Activated T-cell treated with anti-CD3 and anti-CD28 coated beads, Interleukin-2, amount 50 U/mL, for 72 hours (primary cell): ENCODE measurements at places on chromosomes 7 and 10.

DNA sequence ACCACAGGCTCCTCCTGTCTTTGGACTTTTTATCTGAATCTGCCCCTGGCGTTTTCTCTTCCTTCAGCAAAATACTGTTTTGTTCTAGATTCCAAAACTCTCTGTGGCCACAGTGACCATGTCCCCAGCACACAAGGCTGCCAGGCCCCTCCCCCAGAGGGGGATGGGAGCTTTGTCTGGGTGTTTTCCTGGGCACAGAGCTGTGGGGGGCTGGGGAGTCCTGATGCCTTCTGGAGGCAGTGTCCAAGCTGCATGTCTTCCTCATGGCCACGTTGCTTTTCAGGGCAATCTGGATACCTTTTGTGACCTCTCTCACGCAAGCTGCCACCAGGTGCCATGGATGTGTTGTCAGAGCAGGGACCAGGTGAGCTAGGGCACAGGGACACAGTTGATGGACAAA lies 26.2 kb downstream of the ANTXRL start:
- H3K4me1 ChIP-seq: no peaks in the 10 kb centered on the region
- H3K27me3 ChIP-seq: no peaks in the 10 kb centered on the region
- H3K36me3 ChIP-seq: no peaks in the 10 kb centered on the region
- H3K27ac ChIP-seq: no peak overlapping the region
- H3K4me3 ChIP-seq: no peak overlapping the region

DNA sequence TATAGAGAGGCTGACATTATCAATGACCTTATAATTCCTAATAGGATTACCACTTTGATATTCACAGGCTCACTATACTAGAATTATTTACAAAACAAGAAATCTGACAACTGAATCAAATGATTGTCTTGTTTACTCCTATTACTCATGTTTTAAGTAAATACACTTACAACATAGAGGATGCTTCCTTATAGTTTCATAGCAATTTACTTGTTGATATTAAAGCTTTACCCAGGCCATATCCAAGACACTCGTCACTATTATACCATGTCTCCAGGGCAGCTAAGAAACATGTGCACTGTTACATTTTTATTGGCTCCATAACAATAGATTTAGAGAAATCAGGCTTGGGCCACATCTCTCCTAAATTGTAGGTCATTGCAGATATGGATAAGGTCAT lies 276.9 kb downstream of the HGF start:
- no peak overlapping the region for H3K27ac ChIP-seq
- no peak overlapping the region for H3K4me3 ChIP-seq
- no peaks in the 10 kb centered on the region for H3K27me3 ChIP-seq
- no peak for DNase-seq

GRCh38 chr10:120999868-121000267 lies 148.7 kb downstream of the WDR11 start:
- H3K27me3 ChIP-seq: no peaks in the 10 kb centered on the region
- no peak overlapping the region for H3K4me3 ChIP-seq
- H3K36me3 ChIP-seq: peaks cover 4% of the 10 kb centered on the region
- H3K27ac ChIP-seq: no peak overlapping the region
- no peak for DNase-seq
- H3K4me1 ChIP-seq: no peaks in the 10 kb centered on the region

DNA sequence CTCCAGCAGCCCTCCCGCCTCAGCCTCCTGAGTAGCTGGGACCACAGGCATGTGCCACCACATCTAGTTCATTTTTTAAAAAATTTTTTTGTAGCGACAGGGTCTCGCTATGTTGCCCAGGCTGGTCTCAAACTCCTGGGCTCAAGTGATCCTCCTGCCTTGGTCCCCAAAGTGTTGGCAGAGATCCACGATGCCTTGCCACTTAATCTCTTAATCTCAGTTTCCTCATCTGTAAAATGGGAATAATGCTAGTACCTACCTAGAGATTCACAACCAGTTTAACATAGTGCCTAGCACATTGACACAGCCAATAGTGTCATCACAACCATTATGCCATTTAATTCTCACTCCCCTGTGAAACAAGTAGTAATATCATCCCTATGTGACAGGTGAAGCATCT lies 4.8 kb upstream of the CPA4 start:
- H3K4me3 ChIP-seq: no peak overlapping the region
- H3K4me1 ChIP-seq: no peaks in the 10 kb centered on the region
- H3K27me3 ChIP-seq: no peaks in the 10 kb centered on the region
- no peaks in the 10 kb centered on the region for H3K36me3 ChIP-seq

DNA sequence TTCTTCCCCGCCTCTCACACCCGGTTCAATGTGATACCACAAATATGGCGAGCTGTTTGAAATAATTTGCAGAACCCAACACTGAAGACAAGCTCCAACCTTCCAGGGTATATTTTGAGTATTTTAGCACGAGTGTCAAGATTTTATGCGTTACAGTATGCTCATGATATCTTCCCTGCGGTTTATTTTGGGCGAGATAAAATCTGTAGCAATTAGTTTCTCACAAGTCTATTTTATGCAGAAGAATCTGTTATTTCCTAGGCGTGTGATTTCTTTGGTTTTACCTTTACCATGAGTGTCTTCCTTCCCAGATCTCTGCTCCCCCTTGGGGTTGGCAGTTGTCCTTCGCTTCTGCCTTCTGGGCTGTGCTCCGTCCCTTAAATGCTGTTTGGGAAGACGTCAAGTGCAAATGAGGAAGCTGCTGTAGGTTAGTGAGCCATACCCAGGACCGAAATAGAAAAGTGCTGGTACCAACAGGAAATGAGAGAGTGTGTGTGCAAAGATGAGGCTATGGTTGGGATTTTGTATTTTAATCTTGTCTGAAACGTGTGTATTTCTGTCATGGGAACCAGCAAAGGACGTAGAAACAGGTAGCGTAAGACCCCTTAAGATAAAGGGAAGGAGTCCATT lies 299.8 kb downstream of the KLF6 start:
- no peak for DNase-seq
- H3K27ac ChIP-seq: no peak overlapping the region
- H3K4me3 ChIP-seq: peak overlapping the region; percentile 3
- peaks cover 5% of the 10 kb centered on the region for H3K36me3 ChIP-seq

DNA sequence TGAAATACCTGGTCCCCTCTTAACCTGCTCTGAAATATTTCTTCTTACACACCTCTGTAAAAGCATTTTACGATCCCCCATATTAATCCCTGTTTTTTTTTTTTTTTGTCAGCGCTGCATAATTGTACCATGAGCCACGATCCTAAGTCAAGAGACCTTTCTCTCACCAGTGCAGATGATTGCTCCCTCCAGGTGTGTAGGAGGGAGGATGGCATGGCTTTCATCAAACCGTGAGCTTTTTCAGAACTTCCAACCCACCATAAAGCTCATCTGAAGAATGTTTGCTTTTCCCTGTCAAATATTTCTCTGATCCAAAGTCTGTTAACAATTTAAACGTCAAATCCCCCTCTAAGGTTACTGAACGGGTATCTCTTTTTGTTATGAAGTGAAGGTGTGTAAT lies 28.2 kb upstream of the SEPHS1 start:
- no peak for DNase-seq
- H3K27ac ChIP-seq: no peak overlapping the region
- no peaks in the 10 kb centered on the region for H3K36me3 ChIP-seq
- no peak overlapping the region for H3K4me3 ChIP-seq
- peaks cover 15% of the 10 kb centered on the region for H3K27me3 ChIP-seq

- DNase-seq: no peak
- no peaks in the 10 kb centered on the region for H3K36me3 ChIP-seq
- peaks cover 3% of the 10 kb centered on the region for H3K27me3 ChIP-seq
- no peak overlapping the region for H3K4me3 ChIP-seq
- H3K4me1 ChIP-seq: peaks cover 11% of the 10 kb centered on the region
Observed at GRCh38 chr10:45256246-45256645, 59.2 kb downstream of the OR13A1 start.

- H3K4me3 ChIP-seq: no peak overlapping the region
- H3K27ac ChIP-seq: no peak overlapping the region
- peaks cover 6% of the 10 kb centered on the region for H3K27me3 ChIP-seq
- no peak for DNase-seq
Observed at GRCh38 chr10:80737209-80737608, 199.5 kb downstream of the SH2D4B start.

DNA sequence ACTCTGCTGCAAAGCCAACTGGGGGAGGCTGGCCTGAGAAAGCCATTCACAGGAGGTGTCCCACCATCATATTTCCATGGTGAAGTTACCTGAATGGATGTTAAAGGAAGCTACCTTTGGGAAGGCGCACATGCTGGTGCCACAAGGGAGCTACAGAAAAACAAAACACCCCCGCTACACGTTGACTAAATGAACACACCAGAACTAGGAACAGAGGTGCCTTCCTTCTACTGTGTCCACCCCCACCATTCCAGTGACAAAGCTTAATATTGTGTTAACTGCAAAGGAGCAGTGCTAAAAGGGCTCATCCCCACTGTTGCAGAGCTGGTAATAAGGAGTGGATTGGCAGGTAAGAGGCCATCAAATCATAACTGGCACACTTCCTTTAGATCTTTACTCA lies 420.0 kb upstream of the PODXL start:
- H3K4me1 ChIP-seq: no peaks in the 10 kb centered on the region
- H3K4me3 ChIP-seq: no peak overlapping the region
- no peak for DNase-seq
- H3K27me3 ChIP-seq: peaks cover 2% of the 10 kb centered on the region

DNA sequence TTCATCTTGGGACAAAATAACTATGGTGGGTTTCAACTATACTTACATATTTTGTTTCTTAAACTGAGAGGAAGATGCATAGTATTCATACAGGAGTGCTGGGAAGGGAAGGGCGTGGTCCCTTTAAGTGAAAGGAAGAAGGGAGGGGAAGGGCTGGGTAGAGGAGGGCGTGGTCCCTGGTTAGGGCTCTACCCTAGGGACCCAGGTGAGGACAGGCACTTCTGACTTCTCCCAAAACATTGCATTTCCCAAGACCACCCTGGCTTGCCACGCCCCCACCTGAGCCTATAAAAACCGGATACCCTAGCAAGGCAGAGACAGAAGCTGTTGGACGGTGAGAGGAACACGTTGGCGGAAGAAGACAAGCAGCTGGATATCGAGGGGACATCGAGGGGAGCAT lies 157.6 kb upstream of the PLXNA4 start:
- H3K27me3 ChIP-seq: peaks cover 6% of the 10 kb centered on the region
- H3K36me3 ChIP-seq: no peaks in the 10 kb centered on the region
- H3K4me3 ChIP-seq: no peak overlapping the region
- no peak for DNase-seq
- H3K27ac ChIP-seq: no peak overlapping the region
- no peaks in the 10 kb centered on the region for H3K4me1 ChIP-seq

- H3K36me3 ChIP-seq: peaks cover 3% of the 10 kb centered on the region
- peaks cover 40% of the 10 kb centered on the region for H3K27me3 ChIP-seq
Observed at GRCh38 chr10:101258179-101258885, 29.1 kb upstream of the LBX1 start.
